ENCODE measurements at places on chromosomes 5 and 9.

GRCh38 chr5:92748072-92748676 lies 832.8 kb downstream of the NR2F1-AS1 start:
- DNase-seq, result no peak

DNA sequence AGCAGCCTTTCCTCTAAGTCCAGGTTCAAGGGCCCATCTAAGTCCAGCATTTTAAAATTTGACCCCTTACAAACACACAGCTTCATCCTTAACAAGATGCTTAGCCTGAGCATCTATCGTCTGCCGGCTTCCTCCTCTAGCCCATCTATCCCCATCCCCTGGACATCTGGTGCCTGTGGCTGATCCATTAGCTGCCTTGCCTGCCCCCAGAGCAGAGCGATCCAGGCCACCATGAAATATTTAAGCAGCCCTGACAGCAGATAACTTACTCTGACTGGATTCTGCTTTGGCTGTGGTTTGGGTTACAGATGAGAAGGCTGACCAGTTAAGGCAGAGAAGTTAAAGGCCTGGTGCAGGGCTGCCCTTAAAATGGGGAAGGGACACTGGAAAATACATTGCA lies 30.9 kb upstream of the CPEB4 start:
- no peak for DNase-seq

DNA sequence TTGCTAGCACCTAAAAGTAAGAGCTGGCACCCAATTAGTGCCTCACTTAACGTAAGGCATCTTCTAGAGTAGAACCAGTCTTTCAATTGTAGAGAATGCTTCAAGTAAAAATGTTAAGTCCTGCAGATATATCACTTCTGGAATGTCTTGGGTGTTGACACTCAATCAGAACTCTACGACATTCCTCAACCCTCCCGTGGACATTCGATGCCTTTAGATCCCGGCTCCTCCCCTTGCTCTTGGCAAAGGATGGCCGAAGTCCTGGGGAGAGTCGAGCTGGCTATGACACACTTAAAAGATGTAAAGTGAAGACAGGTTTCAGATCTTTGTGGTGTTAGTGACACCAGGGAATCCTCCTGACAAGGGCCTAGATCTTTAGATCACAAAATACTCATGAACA lies 87.5 kb upstream of the ERCC6L2 start:
- DNase-seq, result no peak

DNA sequence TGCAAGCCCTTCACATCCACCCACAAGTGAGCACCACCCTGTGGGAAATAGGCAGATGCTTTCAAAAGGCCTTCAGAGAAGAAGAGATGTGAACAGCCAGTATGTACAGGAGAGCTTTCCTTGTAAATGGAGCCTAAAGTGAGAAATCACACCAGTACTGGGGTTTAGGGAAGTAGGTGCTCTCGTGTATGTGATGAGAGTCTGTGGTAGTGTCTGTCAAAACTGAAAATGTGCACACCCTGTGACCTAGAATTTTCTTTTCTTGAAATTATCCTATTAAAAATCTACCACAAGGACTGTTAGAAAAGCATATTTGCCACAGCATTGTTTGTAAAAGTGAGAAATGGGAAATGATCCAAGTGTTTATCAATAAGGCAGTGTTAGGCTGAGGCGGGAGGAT lies 16.6 kb downstream of the OTULINL start:
- DNase-seq, result no peak

- no peak for DNase-seq
Measured at GRCh38 chr9:70959366-70959765, 162.1 kb downstream of the TRPM3 start.

DNA sequence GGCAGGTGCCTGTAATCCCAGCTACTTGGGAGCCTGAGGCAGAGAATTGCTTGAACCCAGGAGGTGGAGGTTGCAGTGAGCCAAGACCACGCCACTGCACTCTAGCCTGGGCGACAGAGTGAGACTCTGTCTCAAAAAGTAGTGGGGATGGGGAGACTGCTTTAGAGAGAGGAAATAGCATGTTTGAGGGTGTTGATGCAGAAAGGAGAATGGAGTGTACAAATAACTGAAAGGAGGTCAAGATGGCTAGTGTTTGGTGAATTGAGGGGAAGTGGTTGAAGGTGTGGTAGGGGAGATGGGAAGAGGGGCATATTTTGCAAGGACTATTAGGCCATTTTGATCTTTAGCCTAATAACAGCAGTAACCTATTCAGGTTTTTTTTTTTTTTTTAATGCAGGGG lies 18.2 kb downstream of the TENT2 start:
- DNase-seq, result no peak

- no peak for DNase-seq
Measured at GRCh38 chr5:140251527-140251973, 51.4 kb downstream of the PFDN1 start.

DNA sequence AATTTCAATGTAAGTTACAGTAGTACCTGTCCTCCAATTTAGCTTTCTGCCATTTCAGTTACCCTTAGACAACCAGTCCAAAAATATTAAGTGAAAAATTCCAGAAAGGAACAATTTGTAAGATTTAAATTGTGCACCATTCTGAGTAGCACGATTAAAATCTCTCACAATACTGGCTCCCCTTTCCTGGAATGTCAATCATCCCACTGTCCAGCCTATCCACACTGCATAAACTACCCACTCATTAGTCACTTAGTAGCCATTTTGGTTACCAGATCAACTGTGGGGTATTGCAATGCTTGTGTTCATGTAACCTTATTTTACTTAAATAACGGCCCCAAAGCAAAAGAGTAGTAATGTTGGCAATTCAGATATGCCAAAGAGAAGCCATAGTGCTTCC lies 11.6 kb downstream of the KIF24 start:
- DNase-seq, result no peak

DNA sequence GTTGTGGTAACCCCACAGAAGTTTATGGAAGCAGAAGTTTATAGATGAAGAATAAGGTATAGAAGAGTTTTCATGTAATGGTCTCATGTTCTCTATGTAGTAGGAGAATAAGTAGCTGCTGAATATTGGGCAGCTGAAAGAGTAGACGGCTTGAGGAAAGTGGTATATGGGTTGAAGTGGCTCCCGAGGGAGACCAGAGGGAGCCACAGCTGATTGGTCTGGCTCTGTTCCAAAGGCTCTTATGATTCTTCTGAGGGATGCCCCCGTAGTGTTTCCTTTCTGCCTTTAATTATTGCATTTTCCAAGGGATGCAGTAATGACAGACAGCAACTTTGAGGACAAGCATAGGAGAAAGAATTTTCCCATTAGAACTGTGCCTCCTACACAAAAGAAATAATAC lies 30.1 kb upstream of the TENT2 start:
- DNase-seq, result no peak

- no peak for DNase-seq
Measured at GRCh38 chr5:142918959-142919635, 148.9 kb downstream of the ARHGAP26 start.

GRCh38 chr9:16133556-16134227 lies 580.8 kb downstream of the CCDC171 start:
- peak; percentile 73 for DNase-seq

DNA sequence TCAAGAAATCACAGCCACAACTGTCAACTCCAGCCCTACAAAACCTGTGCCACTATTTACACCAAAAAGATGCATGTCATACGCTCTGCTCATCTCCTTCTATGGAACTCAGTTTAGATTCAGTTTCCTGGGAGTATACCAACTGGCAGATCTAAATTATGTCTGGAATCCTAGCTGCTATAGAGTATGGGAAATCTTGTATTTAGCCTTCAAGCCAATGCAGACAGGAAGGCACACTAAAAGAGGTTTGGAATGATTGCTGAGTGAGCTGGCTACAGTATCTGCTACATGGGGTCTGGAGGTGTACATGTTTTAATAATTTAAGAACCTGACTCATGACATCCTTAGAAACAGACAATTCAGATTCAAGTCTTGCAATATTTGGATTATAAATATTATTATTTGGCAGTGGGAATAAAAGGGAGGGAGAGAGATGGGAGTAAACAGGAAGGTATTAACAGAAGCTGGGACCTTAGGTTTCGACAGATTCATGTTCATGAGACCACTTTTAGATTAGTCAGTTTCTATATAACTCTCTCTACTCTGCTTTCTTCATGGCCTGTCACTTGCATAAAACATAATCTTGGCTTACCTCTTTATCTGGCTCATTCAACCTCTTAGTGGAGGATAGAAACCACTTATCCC lies 178.8 kb upstream of the HAPLN1 start:
- no peak for DNase-seq

- DNase-seq, result no peak
Measured at GRCh38 chr9:23278561-23278960, 547.5 kb downstream of the ELAVL2 start.

DNA sequence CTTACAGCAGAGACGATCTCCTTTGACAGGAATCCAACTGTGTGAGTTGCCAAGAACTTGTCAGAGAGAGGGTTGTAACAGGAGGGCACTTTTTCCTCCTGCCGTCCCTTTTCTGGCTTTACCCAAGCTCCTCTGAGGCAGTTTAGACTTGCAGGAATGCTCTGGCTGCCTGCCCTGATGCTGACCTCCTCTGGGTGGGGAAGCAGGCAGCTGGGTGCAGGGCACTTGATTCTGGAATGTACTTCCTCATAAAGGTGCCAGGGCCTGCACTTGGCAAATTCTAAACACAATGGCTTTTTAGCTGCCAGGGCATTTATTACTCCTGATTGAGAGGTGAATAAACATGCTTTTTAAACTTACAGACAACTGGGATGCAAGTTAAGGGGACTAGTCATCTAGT lies 190.4 kb downstream of the EPB41L4A start:
- no peak for DNase-seq

DNA sequence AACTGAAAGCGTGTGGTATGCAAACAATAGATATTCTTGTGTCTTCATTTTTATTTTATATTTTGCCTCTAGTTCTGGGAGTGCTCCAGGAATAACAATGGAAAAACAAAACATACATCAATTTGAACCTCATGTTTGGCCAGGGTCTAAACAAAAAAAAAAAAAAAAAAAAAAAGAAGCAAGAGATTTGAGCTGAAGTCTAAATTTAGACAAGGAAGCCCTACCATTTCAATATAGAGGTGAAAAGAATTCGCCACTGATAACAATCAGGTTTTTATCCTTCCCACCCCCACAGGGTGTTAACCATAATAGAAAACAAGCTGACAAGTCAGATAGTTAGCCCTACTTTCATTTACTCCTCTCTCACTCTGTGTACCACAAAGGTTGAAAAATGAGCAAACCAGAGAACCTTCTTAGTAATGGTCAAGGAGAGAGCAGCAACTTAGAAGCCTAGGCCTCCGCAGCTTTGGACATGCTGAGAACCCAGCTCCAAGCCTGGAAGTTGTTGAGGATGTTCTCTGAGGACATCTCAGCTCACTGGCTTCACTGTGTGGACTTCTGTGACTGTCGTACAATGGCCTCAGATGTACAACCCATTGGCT lies 118.2 kb upstream of the HMHB1 start:
- DNase-seq, result no peak

DNA sequence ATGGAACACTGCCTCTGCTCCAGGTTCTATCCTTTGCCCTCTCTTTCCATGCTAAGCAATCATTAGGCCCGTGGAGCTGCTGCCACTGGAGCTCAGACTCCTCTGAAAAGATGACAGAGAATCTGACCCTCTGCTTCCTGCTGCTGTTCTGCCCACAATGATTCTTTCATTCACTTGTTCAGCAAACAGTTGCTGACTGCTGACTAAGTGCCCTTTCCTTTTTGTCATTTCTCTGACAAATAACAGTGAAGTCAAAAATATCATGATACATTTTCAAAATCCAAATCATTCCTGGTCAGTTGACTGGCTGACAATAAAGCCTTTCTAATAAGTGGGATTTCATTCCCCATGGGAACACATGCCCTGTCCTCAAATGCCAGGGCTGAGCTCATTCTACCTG lies 110.1 kb downstream of the SIL1 start:
- DNase-seq, result no peak

- no peak for DNase-seq
Measured at GRCh38 chr9:27387722-27388121, 90.8 kb upstream of the EQTN start.

- DNase-seq, result no peak
Measured at GRCh38 chr5:79936002-79936645, 54.9 kb downstream of the MTX3 start.

- no peak for DNase-seq
Measured at GRCh38 chr5:33843579-33843978, 48.2 kb downstream of the ADAMTS12 start.

DNA sequence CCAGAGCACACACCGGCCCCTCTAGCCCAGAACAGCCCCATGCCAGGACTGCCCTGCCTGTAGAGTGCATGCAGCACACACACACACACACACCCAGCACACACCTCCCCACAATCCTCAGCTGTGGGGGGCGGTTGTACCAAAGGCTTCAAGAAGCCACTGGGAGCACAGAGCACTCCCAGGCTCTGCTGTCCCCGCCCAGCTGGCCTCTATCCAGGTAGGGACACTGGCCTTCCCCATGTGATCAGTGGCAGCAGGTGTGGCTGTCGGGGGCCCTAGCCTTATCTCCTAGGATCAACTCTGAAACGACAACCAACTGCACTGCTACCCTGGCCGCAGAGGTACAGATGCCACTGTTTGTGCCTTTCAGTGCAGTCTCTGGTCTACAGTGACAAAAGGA lies 2.0 kb downstream of the ANAPC2 start:
- DNase-seq, result no peak

GRCh38 chr9:8842402-8843193 lies 1043.0 kb upstream of the DMAC1 start:
- DNase-seq, result no peak

- no peak for DNase-seq
Measured at GRCh38 chr9:125911861-125912644, 164.9 kb downstream of the PBX3 start.

- no peak for DNase-seq
Measured at GRCh38 chr5:91956738-91957137, 573.6 kb upstream of the ARRDC3 start.

DNA sequence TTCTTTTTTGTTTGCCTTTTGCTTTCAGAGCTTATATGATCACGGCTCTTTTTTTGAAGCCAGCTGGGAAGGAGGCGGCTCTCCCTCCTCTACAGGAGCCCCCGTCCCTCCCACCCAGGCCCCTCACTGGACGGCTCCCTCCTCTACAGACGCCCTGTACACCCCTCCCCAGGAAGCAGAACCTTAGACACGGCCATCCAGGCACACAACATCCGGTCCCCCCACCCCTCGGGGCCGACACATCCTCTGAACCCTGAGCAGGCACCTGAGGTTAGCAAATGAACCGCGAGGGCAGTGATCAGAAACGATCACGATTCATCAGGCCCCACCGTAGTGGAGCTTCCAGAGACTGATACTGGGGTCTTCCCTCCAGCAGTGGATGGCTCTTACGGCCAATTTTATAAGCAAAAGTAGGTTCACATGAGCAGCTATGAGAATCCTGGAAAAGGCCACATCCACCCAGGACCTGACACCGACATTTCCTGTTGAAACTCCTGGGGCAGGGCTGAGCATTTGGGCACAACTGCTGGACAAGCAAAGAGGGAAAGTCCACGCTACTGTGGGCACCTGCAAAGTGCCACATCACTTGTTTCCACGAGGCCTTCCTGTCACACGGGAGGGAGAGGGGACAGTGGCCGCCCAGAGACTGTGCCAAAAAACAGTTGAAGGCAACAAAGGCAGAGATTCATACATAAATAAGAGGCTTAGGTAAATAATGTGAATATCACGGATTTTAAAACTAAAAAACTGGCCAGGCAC lies 78.9 kb downstream of the SEMA4D start:
- DNase-seq, result no peak

All from ecto neural progenitor cell (in vitro differentiated cells).